Brain microvascular endothelial cell (primary cell): ENCODE measurements at places on chromosomes 4 and X.

DNA sequence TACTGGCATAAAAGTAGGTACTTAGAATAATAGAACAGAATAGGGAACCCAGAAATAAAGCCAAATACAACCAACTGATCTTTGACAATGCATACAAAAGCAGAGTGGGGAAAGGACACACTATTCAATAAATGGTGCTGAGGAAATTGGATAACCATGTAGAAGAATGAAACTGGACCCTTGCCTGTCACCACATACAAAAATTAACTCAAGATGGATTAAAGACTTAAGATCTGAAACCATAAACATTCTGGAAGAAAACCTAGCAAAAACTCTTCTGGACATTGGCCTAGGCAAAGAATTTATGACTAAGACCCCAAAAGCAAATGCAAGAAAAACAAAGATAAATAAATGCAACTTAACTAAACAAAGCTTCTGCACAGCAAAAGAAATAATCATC, 45.6 kb downstream of the ARFIP1 start:
- DNase-seq = no peak

DNA sequence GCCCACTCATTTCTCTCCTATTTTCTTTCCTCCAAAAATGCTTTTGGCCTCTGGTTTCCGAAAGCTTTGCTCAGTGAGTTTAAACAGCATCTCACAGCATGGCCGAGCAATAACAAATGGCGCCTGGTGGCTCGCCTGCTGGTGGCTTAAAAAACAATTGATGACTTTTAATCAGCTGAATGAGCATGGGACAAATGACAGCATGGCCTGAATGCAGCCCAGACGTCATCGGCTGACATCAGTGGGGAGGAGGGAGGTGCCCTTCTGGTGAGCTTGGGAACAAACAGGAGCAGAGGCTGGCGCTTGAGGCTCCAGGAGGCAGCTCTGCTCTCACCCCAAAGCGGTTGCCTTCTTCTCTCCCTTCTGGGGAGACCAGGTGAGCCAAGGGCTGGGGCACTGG, 286.4 kb downstream of the BCOR start:
- DNase-seq = no peak

DNA sequence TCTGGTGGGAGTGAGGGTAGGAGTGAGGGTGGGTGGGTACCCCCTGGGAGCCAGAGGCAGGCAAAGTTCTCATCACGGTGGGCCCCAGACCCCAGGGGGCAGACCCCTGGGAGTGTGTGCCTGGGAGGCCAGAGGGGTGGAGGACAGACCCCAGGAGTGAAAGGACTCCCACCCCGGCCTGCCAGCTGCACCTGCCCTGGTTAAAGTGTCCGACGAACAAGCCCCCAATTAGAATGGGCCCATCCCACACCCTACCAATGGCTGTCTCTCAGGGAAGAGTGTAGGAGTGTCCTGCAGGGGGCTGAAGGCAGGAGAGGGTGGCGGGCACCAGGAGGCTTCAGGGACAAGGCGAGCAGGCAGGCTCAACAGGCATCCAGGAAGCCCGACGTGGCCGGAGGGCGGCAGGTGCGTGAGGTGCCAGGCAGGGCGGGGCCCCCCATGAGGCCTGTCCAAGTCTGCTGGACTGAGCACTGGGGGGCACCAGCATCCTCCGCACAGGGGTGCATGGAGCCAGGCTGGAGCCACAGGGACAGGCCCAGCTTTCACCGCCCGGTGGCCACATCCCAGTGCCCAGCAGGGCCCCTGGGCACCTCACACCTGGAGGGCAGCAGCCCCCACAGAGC, 8.7 kb downstream of the PDE6B start:
- DNase-seq = no peak

- no peak for DNase-seq
Observed at GRCh38 chrX:48677516-48677915, 6.1 kb upstream of the WAS start.

DNA sequence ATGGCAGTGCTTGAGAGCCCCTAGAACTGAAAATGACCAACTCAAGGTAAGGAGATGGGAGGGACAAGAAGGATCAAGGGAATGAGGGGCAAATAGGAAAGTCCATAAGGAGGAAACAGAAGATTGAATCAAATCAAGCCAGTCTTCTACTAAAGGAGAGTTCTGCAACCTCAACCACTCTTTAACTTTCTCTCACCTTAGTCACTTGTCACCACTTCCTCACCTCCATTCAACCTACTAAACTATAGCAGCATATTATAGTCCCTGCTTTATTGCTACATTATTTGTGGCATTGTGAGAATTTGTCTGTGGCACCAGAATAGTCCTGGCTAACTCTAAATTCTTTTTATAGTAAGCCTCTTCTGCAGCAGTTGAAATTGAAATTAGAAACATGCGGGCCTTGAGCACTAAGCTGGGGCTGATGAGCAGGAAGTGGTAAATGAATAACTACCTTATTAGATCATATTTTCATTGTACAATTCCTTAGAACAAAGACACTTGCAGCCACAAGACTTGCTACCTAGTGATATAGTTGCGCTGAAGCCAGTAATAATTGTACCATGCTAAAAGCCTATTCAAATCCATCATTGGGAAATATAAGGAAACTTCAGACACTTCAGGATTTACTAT, 336.9 kb downstream of the ZNF674 start:
- DNase-seq = peak; percentile 14

GRCh38 chr4:78609580-78609979, 58.0 kb downstream of the ANXA3 start:
- DNase-seq = no peak

GRCh38 chr4:41185614-41186592, 28.4 kb downstream of the APBB2 start:
- no peak for DNase-seq
